Hematopoietic multipotent progenitor cell treated with erythropoietin and hydrocortisone succinate and interleukin-3 and kit ligand, for 8 days (in vitro differentiated cells): ENCODE measurements at places on chromosomes 5 and 9.

DNA sequence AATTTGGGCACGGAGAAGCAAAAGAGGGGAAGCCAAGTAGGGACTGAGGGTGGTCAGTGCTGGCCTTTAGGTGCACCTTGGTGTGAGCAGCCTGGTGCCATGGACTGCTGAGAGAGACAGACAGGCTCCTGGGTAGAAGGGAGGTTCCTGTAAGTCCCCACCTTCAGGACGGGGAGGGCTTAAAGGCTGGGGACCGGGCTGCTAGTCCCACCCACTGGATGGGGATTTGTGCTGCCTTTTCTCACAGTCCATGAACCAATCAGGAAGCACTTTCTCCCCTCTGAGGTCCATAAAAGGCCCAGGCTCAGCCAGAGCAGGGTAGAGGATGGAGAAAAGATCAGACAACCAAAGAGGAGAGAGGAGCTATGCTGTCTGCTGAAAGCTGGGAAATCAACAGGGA is 15.2 kb downstream of the CDC25C start:
- no peak for DNase-seq

DNA sequence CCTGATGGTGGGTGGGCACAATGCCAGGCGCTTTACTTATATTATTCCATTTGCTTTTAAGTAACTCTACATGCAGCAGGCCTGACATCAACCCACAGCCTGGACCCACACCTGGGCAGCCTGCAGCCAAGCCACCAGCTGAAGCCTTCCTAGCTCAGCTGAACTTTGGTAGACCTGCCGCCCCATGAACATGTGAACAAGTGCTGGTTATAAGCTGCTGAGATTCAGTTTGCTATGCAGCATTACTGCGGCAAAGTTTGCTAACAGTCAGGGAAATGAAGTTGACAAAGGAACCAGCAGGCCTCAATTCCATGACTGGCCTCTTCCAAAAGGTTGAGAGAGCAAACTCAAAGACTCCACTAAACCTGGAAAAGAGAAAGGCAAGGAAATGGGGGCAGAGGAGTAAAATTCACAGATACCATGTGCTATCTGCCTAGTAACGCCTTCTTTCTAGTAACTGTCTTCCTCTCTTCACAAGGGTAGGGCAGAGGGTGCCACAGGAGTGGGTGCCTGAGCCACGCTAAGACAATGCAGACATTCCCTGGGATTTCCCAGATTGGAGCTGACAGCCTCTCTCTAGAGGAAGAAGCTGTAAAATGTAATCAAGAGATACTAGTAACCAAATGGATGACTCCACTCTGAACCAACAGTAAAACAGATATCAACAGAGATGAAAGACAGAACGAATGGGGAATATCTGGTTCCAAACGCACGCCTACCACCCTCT is 2.9 kb downstream of the BOD1 start:
- no peak for DNase-seq

DNA sequence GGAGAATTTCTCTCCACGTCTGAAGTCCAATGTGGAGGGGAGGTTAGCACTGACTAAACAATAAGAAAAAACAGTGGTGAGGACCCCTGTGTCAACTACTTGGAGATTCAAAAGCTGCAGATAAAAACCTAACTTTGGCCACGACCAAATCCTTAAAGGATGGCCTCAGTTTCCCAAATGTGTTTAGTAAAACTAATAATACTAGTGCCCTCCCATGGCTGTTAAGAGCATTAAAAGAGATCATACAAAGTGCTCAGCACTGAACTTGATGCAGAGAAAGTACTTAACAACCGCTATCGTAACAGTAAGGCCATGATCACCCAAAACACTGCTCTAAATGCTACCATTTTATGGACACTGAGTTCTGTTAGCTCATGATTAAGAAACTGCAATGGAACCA is 288.4 kb downstream of the EBF1 start:
- no peak for DNase-seq

GRCh38 chr9:134366223-134367031 is 40.2 kb downstream of the RXRA start:
- peak; percentile 85 for DNase-seq

- no peak for DNase-seq
These were observed 2.8 kb upstream of the NOL6 start for GRCh38 chr9:33476503-33476902.

DNA sequence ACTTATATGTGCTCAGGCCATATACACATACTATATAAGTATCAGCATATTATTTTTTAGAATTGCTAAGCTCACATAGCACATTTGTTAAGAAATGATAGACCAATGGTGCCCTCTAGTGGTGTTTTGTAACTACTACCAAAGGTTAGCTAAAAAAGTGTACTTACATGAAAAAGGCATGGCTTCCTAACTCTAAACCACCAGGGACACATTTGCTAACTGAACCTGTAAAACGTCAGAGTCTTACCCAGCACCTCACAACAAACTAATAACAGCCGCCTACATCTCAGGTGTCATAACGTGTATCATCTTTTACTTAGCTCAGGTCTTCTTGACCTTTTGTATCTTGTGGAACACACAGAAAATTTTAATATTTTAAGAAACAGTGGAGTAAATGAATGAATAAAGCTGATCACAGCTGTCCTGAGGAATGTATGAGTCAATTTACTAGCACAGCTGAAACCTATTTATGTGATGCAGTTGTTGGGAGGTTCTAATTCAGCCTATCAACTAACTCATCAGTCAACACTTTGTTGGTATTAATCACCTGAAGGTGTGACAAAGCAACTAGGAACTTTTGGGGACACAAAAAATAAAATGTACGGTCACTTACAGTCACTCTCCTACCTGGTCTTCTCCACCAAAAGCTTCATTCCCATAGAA is 72.9 kb downstream of the BAAT start:
- peak; percentile 86 for DNase-seq

- DNase-seq = no peak
These were observed 4.7 kb downstream of the PHYKPL start for GRCh38 chr5:178227929-178228328.
